ENCODE measurements at places on chromosomes 1 and 21.

GRCh38 chr21:38159355-38159754 is 97.4 kb upstream of the KCNJ15 start:
- DNase-seq: peak; percentile 64

- no peak for DNase-seq
These were observed 8.0 kb upstream of the PLXNA2 start for GRCh38 chr1:208251911-208252835.

DNA sequence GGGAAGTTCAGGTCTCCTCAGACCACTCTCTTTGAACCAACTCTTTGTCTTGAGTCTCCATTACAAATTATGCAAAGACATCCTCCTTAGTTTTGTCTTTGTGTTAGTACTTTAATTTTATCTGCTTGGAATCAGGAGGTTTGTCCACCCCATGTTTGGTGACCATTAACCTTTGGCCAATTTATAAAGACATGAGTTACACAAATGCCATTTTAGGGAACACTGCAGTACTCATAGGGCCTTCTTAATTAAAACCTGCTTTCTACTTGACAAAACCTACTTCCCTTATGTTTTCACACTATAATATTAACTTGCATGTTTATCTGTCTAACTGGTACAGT is 7.9 kb upstream of the CDC73 start:
- DNase-seq: no peak

DNA sequence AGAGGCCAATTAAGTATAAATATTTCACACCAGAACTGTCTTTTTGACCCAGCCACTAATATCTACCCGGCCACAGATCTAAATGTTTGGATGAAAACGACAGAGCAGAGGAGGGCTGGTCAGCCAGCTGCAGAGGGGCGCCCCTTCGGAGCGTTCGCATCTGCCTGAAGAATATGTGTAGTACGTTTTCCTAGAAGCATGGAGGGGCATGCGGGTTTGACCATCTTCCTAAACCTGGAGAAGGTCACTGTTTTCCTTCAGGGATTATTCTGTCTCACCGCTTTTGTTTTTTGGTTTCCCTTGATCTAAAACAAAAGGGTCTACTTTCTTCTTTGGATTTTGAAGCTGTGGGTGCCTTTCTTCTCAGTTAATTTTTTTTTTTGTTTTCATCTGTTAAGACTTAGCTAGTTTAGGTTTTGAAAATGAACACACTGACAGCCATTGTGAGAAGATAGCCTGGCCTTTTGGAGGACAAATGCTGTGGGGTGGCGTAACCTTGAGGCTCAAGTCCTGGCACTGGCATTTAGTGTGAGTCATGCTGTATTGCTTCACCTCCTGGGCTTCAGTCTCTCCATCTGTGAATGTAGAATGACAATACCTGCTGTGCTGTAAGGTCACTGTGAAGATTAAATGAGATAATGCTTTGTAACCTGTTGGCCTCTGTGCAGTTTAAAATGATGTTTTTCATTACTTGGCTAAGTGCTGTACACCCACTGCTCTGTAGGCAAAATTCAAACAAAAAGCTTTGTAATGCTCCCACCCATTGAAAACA is 74.1 kb upstream of the IRF2BP2 start:
- no peak for DNase-seq

DNA sequence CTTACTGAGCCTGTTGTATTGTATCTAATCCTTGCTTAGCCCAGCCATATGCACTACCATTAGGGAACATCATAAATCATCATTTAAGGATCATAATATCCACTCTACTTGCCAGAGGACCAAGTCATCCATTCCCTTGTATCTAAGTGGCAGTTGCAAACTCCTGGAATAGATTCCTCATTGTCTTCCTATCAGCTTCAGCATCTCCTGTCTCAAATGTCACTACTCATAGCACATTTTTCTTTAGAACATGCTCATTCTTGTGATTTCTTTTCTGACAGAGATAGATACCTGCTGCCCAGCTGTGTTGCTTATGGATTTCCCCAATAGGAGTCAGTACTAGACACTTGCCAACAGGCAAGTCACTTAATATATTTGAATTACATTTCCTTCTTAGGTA is 84.3 kb downstream of the OLFML3 start:
- no peak for DNase-seq

DNA sequence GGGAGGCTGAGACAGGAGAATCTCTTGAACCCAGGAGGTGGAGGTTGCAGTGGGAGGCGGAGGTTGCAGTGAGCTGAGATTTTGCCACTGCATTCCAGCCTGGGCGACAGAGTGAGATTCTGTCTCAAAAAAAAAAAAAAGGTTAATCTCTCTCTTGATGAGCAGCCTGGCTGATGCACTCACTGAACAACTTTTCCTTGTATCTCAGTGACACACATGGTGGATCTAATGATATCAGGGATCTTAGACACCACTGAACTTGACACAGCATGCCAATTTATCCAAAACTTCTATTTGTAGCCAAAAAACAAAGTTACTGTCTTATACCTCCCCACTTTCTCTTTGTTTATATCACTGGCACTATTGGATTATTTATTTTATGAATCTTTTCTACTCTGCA is 16.2 kb downstream of the RHBDL2 start:
- DNase-seq: no peak

- DNase-seq: no peak
These were observed 154.5 kb downstream of the ACTL8 start for GRCh38 chr1:17909634-17910033.

GRCh38 chr1:3450983-3451382 is 3.5 kb upstream of the ARHGEF16 start:
- DNase-seq: no peak

- no peak for DNase-seq
These were observed 7.8 kb upstream of the MUTYH start for GRCh38 chr1:45348020-45348419.

- DNase-seq: no peak
These were observed 156.6 kb downstream of the GREM2 start for GRCh38 chr1:240455228-240455821.

- no peak for DNase-seq
These were observed 243.0 kb upstream of the RUNX1 start for GRCh38 chr21:35291973-35292627.

GRCh38 chr1:160256396-160257046 is 5.8 kb downstream of the DCAF8 start:
- DNase-seq: no peak
